ENCODE measurements at places on chromosomes 5 and 9. TPM values are rescaled to one million over a fixed set of nuclear protein-coding genes. Genes with fewer than 3 reads are reported as not detected.

- no peaks in the 10 kb centered on the region for H3K36me3 ChIP-seq
- H3K27ac ChIP-seq = peak overlapping the region; percentile 75
Measured at GRCh38 chr5:74945561-74946165, 79.5 kb upstream of the FAM169A start.

GRCh38 chr9:110125207-110125751 is 82.7 kb downstream of the C9orf152 start:
- H3K27me3 ChIP-seq = peaks cover 2% of the 10 kb centered on the region
- peak; percentile 72 for DNase-seq
- peak overlapping the region; percentile 83 for H3K4me3 ChIP-seq
- H3K27ac ChIP-seq = peak overlapping the region; percentile 94
- no peaks in the 10 kb centered on the region for H3K36me3 ChIP-seq

DNA sequence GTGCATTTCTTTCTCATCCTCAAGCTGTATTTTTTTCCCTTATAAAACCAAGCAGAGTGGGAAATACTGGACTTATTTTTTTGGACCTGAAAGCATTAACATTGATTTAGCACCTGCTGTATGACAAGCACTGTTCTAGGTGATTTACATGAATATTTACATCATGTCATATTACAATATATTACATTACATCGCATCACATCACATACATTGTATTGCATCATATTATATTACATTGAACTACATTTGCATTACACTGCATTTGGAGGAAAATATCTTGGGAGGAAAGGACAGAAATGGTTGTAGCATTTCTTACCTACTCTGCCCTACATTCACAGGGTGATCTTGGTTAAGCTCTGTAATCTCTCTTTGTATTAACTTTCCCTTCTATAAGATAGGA is 11.2 kb upstream of the PDCD1LG2 start:
- H3K36me3 ChIP-seq = no peaks in the 10 kb centered on the region
- no peak for DNase-seq
- H3K27ac ChIP-seq = no peak overlapping the region
- H3K4me3 ChIP-seq = no peak overlapping the region
- no peaks in the 10 kb centered on the region for H3K27me3 ChIP-seq

DNA sequence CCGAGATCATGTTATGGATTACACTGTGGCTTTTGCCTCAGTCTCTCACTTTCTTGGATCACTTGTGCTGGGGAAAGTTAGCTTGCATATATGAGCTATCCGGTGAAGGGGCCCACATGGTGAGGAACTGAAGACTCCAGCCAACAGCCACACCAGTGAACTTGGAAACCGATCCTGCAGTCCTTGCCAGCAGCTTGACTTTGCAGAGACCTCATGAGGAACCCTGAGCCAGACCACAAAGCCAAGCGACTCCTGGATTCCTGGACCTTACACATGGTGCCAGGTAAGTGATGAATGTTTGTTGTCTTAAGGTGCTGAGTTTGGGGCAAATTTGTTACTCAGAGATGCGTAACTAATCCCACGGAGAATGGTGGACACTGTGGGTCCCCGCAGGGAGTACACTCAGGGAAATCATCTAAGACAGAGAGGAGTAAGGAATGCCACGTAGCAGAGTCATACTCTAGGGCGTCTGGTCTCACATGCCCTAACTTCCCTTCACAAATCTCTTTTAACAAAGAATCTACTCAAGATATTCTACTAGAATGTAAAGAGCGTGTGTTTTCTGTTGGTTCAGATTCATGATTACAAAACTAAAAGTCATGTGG is 76.5 kb upstream of the PJA2 start:
- H3K27ac ChIP-seq = no peak overlapping the region
- no peak for DNase-seq
- no peaks in the 10 kb centered on the region for H3K36me3 ChIP-seq

DNA sequence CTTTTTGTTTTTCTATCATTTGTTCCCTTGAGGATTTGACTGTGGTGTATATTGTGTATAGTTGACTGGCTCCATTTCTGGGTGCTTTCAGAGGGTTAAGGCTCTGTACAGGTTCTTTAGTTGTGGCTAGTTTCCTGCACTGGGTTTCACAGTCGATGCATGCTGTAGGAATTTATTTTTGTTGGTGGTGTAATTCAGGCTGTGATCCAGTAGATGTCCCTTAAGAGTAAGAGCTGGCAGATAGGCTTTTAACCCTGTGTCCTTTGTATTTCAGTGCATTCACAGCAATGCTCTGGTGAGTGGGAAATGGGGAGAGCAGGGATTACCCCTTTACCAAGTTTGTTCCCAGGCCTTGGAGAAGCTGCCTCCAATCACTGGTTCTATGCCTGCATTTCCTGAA is 112.9 kb downstream of the SPATA31D1 start:
- no peak overlapping the region for H3K27ac ChIP-seq
- no peak for DNase-seq

The NRG2 gene
- 0.81 TPM for total RNA-seq

- H3K4me1 ChIP-seq = peaks cover 24% of the 10 kb centered on the region
- no peak for DNase-seq
- peak overlapping the region; percentile 33 for H3K4me3 ChIP-seq
- no peaks in the 10 kb centered on the region for H3K36me3 ChIP-seq
Measured at GRCh38 chr9:108924466-108924865, 9.5 kb downstream of the ELP1 start.

The MEGF9 gene
- 25.4 TPM for total RNA-seq

The FOXD4L6 gene
- total RNA-seq = not detected

DNA sequence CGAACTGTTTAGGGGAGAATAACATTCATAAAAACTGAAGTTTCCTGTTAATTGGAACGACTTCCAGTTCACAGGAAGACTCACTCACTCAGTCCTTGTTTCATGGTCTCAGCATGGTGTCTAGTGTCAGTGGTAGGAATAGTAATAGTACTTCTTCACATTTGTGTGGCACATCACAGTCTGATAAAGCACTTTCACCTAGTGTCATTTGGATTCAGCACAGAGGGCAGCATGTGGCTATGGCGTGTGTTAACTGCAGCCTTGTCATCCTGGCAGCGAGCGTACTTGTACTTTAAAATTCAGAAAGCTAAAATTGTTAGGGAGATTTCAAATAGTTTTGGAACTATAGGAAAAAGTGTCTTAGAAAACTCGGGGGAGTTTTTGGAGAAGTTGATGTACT is 72.4 kb downstream of the VCAN start:
- no peak overlapping the region for H3K27ac ChIP-seq
- H3K27me3 ChIP-seq = no peaks in the 10 kb centered on the region
- no peaks in the 10 kb centered on the region for H3K36me3 ChIP-seq
- no peaks in the 10 kb centered on the region for H3K4me1 ChIP-seq
- H3K4me3 ChIP-seq = no peak overlapping the region

The TRIP13 gene
- total RNA-seq = 3.9 TPM

The FOXD4L3 gene
- total RNA-seq = 0.27 TPM

The CCDC127 gene
- total RNA-seq = 11.9 TPM

DNA sequence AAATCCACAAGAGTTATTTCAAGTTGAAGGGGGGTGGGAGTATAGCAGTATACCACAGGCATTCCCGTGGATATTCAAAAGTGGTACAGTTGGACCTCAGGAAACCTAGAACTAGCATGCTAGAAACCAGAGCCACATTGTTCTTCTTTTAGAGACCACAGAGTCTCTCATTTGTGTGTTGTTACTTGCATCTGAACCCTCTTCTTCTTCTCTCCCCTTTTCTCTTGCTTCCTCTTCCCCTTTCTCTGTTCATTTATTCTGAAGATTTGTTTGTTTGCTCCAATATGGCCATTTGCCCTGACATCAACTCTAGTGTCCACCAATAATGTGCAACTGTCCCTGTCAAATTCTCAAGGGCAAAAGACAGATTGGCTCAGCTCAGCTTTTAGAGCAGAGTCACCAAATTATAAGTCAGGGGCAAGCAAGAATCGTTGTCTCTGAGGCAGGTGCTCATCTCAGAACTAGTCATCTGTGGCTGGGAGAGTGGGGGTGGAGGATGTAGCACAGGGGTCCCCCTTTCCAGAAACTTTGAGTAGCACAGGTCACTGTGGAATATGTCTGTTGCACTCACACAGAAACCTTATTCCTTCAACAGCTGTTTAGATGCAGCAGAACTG is 321.1 kb downstream of the ARRDC3 start:
- DNase-seq = no peak
- H3K36me3 ChIP-seq = no peaks in the 10 kb centered on the region
- H3K4me1 ChIP-seq = peaks cover 7% of the 10 kb centered on the region
- H3K27me3 ChIP-seq = no peaks in the 10 kb centered on the region
- H3K4me3 ChIP-seq = no peak overlapping the region

GRCh38 chr5:14457476-14457875 is 124.1 kb upstream of the OTULINL start:
- no peak overlapping the region for H3K4me3 ChIP-seq
- H3K27me3 ChIP-seq = peaks cover 4% of the 10 kb centered on the region
- H3K4me1 ChIP-seq = peaks cover 33% of the 10 kb centered on the region

GRCh38 chr5:152990649-152991048 is 499.8 kb upstream of the GRIA1 start:
- H3K27me3 ChIP-seq = no peaks in the 10 kb centered on the region
- DNase-seq = no peak
- H3K4me1 ChIP-seq = no peaks in the 10 kb centered on the region
- H3K36me3 ChIP-seq = no peaks in the 10 kb centered on the region
- H3K27ac ChIP-seq = no peak overlapping the region

The TAF11L5 gene
- 0.83 TPM for total RNA-seq

GRCh38 chr5:54718656-54719055 is 201.1 kb downstream of the SNX18 start:
- peaks cover 8% of the 10 kb centered on the region for H3K36me3 ChIP-seq
- no peak overlapping the region for H3K4me3 ChIP-seq
- DNase-seq = no peak
- no peaks in the 10 kb centered on the region for H3K27me3 ChIP-seq
- H3K4me1 ChIP-seq = no peaks in the 10 kb centered on the region
- H3K27ac ChIP-seq = no peak overlapping the region

DNA sequence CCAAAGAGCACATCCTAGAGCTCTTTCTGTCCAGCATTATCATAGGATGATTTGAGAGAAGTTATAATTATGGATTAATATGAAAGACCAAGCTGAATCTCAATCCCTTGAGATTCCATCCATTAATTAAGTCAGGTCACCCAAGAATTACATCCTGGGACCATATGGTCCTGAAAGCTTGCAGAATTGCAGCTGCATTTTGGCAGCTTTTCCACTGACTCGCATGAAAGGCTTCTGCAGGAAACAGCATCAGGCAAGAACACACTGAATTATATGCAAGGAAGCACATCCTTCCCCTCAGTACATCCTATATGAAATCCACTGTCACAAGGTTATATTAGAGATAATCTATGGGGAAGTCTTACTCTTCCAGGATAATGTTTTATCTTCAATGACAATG is 109.1 kb upstream of the CTNND2 start:
- DNase-seq = no peak
- H3K27me3 ChIP-seq = peaks cover 3% of the 10 kb centered on the region
- H3K27ac ChIP-seq = no peak overlapping the region
- H3K4me3 ChIP-seq = no peak overlapping the region
- peaks cover 9% of the 10 kb centered on the region for H3K36me3 ChIP-seq
- H3K4me1 ChIP-seq = peaks cover 15% of the 10 kb centered on the region

- no peaks in the 10 kb centered on the region for H3K4me1 ChIP-seq
- H3K36me3 ChIP-seq = no peaks in the 10 kb centered on the region
- H3K27me3 ChIP-seq = peaks cover 8% of the 10 kb centered on the region
- H3K4me3 ChIP-seq = no peak overlapping the region
Measured at GRCh38 chr9:127210851-127211730, 53.5 kb upstream of the GARNL3 start.

DNA sequence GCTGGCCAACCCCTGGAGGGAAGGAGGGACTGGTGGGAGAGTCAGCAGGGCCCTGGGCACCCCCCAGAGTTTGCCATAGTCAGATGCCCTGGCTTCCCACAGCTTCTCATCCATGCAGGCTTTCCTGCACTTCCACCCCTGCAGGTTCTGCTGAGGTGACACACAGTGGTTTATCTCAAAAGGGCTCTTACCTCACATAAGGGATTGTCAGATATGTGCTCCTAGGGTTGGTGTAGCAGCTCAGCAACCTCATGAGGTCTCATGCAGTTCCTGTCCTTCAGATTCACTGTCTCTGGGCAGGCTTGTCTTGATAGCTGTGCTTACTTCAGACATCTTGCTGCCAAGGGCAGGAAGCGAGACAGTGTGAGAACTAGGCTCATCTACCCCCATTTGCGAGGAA is 143.4 kb downstream of the KDM4C start:
- H3K27me3 ChIP-seq = no peaks in the 10 kb centered on the region
- H3K27ac ChIP-seq = no peak overlapping the region
- no peak for DNase-seq
- no peak overlapping the region for H3K4me3 ChIP-seq

The NXNL2 gene
- total RNA-seq = not detected

GRCh38 chr5:80987078-80987766 is 27.1 kb downstream of the RASGRF2 start:
- H3K27ac ChIP-seq = no peak overlapping the region
- no peaks in the 10 kb centered on the region for H3K4me1 ChIP-seq
- H3K27me3 ChIP-seq = no peaks in the 10 kb centered on the region
- no peak overlapping the region for H3K4me3 ChIP-seq
- no peaks in the 10 kb centered on the region for H3K36me3 ChIP-seq

GRCh38 chr5:56164376-56164775 is 68.8 kb downstream of the ANKRD55 start:
- H3K4me3 ChIP-seq = no peak overlapping the region
- no peaks in the 10 kb centered on the region for H3K36me3 ChIP-seq
- DNase-seq = no peak
- peaks cover 23% of the 10 kb centered on the region for H3K4me1 ChIP-seq
- H3K27ac ChIP-seq = no peak overlapping the region

DNA sequence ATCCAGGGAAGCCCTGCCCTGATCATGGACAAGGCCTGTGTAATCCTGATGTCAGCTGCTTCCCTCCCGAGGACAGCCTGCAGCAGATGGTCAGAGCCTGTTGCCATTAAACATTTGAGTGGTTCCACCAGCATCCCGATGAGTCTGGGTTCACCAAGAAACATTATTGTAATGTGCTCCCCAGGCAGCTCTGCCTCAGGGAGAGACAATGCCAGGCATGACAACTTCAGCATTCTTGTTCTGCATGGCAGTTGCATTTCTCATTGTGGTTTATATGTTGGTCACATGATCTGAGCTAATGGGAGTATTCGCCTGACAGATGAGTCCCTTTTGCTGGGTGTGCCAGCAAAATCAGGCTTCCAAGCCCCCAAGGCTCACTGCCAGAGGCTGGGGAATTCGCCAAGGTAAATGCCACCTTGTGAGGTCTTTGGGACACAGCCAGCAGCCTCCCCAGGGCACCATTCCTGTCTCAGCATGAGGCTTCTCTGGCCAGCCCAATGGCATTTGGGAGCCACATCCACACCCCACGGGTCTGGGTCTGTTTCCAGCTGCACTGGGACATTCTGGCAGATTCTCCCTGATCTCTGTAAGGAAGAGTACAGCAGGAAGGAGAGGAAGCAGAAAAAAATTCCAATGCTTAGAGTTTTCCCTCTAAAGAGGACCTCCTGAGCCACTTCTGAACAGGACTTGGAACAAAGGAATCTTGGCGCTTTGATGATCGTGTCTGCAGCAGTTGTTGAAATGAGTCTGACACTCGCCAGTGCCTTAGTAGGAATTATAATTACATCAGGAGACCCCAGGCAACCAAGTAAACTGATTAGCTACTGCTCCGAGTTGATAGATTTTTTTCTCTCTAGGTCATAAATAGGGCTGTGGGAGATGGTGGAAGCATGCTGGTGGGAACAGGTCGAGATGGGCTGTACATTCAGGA is 18.7 kb downstream of the KCNIP1 start:
- H3K4me3 ChIP-seq = peak overlapping the region; percentile 15
- peaks cover 24% of the 10 kb centered on the region for H3K4me1 ChIP-seq
- H3K27me3 ChIP-seq = peaks cover 14% of the 10 kb centered on the region
- H3K36me3 ChIP-seq = no peaks in the 10 kb centered on the region

- H3K4me1 ChIP-seq = peaks cover 17% of the 10 kb centered on the region
- H3K4me3 ChIP-seq = no peak overlapping the region
- DNase-seq = no peak
- no peaks in the 10 kb centered on the region for H3K27me3 ChIP-seq
Measured at GRCh38 chr5:133853646-133854365, 114.6 kb downstream of the C5orf15 start.

GRCh38 chr5:149773291-149774095 is 43.4 kb downstream of the PPARGC1B start:
- no peak overlapping the region for H3K27ac ChIP-seq
- H3K4me3 ChIP-seq = no peak overlapping the region
- H3K36me3 ChIP-seq = no peaks in the 10 kb centered on the region
- peaks cover 15% of the 10 kb centered on the region for H3K27me3 ChIP-seq
